ENCODE measurements at places on chromosomes 11 and 22.

DNA sequence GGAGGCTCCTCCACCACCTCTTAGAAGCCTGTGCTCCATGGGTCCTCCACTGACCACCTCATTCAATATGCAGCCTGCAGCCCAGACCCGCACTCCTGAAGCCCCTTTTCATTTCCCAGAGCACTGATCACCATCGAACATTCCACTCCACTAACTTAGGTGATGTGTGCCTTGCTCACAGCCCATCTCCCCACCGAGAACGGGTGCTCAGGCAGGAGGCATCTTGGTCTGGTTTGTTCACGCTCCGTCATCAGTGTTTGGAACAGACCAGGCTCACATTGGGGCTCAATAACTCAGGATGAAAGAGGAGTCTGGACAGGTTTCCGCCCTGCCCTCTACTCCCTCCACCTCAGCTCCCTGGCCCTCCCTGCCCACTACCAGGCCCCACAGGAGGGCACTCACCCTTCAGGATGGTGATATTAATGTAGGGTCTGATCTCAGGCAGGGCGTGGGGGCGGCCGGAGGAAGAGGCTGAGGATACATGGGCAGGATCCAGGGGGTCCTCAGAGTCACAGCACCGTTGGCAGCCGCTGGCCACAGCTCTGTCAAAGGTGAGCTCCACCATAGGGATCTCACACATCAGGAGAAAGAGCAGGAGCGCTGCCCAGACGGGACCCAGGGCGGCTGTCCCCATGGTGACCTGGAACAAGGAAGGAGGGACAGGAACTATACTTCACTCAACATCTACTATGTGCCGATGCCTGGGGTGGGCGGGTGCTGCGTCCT lies 3.1 kb downstream of the C1QTNF6 start:
- DNase-seq: no peak

- DNase-seq: no peak
Measured at GRCh38 chr11:118645066-118645715, 34.3 kb downstream of the TREH start.

- no peak for DNase-seq
Measured at GRCh38 chr22:36552289-36552688, 23.3 kb upstream of the EIF3D start.

GRCh38 chr11:114377612-114378267 lies 22.6 kb downstream of the C11orf71 start:
- DNase-seq: no peak

DNA sequence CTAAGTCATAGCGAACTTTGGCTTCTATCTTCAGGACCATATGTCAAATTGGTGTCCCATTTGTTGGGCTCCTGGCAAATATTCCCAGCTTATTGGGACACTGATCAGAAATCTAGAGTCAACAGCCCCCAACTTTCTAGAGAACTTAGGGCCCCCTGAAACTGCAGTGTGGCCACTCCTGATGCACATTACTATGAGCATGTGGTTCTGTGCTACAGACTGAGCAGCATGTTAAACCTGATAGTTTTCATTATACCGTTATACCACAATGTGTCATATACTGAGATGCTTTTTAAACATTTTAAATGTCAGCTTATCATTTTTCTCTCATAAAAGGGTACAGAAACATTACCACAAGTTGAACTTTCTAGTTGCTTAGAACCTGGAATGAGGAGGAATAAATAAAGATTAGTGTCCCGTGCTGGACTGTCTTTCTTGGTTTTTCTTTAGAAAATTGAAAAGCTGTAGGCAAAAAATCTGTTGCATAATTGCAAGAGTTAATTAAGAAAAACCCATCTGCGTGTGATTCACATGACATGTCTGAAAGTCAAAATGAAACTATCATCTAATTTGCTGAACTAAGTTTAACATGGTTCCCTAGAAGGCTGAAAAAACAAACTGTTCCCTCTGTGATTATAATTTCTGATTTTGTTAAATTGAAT lies 16.4 kb upstream of the CTSC start:
- DNase-seq: no peak

GRCh38 chr22:20738394-20739089 lies 35.4 kb upstream of the SERPIND1 start:
- no peak for DNase-seq

GRCh38 chr11:15367695-15368094 lies 253.0 kb downstream of the INSC start:
- DNase-seq: no peak

Measured in stimulated activated CD4-positive, alpha-beta T cell treated with anti-CD3 and anti-CD28 coated beads, TNF-alpha, amount 100 ng/mL, for 1 hour (primary cell).